Endodermal cell (in vitro differentiated cells): ENCODE measurements at places on chromosomes 5 and 9. TPM values are rescaled to one million over a fixed set of nuclear protein-coding genes. Genes with fewer than 3 reads are reported as not detected.

Gene C9orf57
- total RNA-seq, result not detected in 2 replicates

Gene PCDHA9
- 0.33 to 0.60 TPM (median 0.48 TPM) in 3 replicates for total RNA-seq

Gene SH3RF2
- 1.3 to 3.2 TPM (median 2.5 TPM) in 3 replicates for total RNA-seq

DNA sequence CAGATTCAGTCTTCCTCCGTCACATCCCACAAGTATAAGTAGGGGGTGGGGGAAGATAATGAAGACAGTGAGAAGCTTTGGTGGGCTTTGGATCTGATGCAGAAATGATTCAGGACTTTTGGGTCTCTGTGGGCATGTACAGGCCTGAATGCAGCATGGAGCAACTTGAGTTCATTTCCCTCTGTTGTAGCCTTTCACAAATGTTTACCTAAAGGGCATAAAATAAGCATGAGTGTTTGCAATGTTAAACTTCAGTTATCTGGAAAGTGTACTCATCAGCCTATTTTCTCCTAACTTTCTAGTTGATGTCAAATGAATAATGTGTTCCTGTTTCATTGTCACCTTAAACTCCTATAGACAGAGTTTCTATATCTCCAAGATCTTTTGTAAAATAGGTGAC is 39.3 kb downstream of the GARNL3 start:
- no peaks in the 10 kb centered on the region for H3K36me3 ChIP-seq
- H3K27ac ChIP-seq, result no peak overlapping the region
- H3K27me3 ChIP-seq, result no peaks in the 10 kb centered on the region
- no peaks in the 10 kb centered on the region for H3K4me1 ChIP-seq
- no peak overlapping the region for H3K4me3 ChIP-seq
- DNase-seq, result no peak

DNA sequence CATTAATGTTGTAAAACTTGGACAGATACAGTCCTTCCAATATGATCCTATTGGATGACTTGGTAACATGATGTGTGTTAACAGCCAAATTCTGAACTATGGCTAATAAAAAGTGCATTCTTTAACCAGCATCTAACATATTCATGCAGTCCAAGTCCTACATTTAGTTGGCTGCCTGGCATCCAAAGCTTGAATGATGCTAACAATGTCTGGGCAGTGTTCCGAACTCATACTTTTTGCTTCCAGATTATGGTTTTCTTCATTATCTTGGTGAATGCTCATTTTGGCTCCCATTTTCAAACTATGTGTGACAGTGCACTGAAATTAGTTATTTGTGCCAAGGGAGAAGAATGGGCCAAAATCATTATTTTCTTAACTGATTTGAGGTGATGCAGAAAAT is 2.8 kb downstream of the FAM174A start:
- peak overlapping the region; percentile 88 for H3K4me3 ChIP-seq
- H3K27ac ChIP-seq, result no peak overlapping the region
- no peaks in the 10 kb centered on the region for H3K36me3 ChIP-seq
- no peaks in the 10 kb centered on the region for H3K4me1 ChIP-seq

DNA sequence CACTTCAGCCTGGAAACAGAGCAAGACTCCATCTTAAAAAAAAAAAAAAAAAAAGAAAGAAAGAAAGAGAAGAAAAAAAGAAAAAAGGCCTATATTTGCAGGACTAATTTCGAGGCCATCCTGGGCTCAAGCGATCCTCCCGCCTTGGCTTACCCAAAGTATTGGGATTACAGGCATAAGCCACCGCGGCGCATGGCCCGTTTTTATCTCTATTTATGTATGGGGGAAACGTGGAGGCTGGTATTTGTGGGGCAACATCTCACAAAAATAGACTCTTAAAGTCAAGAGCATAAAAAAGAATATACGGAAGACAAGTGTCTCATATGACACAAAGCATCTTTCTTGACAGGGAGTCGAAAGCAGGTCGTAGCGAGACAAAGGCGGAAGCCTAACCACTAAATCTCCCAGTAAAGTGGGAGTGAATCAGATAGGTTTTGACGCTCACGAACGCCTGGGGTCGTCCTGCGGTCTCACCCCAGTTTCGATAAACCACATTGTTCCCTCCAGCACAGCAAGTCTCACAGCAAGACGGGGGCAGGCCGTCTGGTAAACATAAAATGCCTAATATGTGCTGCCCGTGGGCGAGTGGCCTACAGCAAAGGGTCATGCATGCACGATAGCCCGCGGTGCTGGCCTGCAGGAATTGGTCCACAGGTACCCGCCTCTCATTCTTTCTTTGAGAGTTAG is 1.8 kb upstream of the TRIM41 start:
- DNase-seq, result no peak
- H3K4me1 ChIP-seq, result peaks cover 2% of the 10 kb centered on the region
- no peak overlapping the region for H3K27ac ChIP-seq
- H3K36me3 ChIP-seq, result peaks cover 1% of the 10 kb centered on the region

GRCh38 chr9:88326936-88327335 is 61.3 kb upstream of the SPIN1 start:
- no peaks in the 10 kb centered on the region for H3K4me1 ChIP-seq
- H3K27me3 ChIP-seq, result no peaks in the 10 kb centered on the region
- DNase-seq, result no peak

DNA sequence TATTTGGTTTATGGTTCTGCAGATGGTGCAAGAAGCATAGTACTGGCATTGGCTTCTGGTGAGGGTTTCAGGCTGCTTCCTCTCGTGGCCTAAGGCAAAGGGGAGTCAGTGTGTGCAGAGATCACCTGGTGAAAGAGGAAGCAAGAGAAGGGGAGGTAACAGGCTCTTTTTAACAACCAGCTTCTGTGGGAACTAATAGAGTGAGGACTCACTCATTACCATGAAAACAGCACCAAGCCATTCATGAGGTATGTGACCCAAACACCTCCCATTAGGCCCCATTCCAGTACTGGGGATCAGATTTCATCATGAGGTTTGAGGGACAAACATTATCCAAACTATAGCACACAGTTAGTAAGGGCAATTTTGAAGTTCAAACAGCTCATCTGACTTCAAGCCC is 263.5 kb downstream of the TMEM38B start:
- H3K36me3 ChIP-seq, result no peaks in the 10 kb centered on the region
- H3K27ac ChIP-seq, result no peak overlapping the region
- H3K27me3 ChIP-seq, result no peaks in the 10 kb centered on the region
- no peak overlapping the region for H3K4me3 ChIP-seq
- H3K4me1 ChIP-seq, result no peaks in the 10 kb centered on the region

DNA sequence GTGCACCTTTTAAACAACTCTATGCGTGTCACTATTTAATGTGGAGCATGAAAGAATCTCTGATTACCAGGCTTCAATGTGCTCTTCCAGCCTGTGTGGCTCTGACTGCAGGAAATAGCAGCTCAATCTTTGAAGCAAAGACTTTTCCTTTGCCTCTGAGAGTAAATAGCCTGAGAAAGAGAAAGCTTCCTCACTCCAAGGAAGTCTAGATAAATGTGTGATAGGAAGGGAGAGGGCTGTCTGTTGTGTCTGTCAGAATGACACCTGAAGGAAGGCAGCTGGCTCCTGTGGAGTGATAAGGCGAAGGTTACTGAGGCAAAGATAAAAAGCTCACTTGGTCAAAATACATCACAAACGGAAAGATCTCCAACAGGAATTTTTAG is 205.3 kb upstream of the HAPLN1 start:
- H3K27ac ChIP-seq, result no peak overlapping the region
- H3K27me3 ChIP-seq, result peaks cover 38% of the 10 kb centered on the region
- peak; percentile 69 for DNase-seq
- peaks cover 6% of the 10 kb centered on the region for H3K4me1 ChIP-seq

- peaks cover 35% of the 10 kb centered on the region for H3K27me3 ChIP-seq
- no peak overlapping the region for H3K4me3 ChIP-seq
- no peak for DNase-seq
- no peaks in the 10 kb centered on the region for H3K36me3 ChIP-seq
- H3K27ac ChIP-seq, result no peak overlapping the region
- H3K4me1 ChIP-seq, result no peaks in the 10 kb centered on the region
These were observed 43.2 kb upstream of the ASTN2 start for GRCh38 chr9:117458066-117458465.

- DNase-seq, result no peak
- no peak overlapping the region for H3K27ac ChIP-seq
- H3K4me3 ChIP-seq, result no peak overlapping the region
These were observed 232.4 kb downstream of the ESM1 start for GRCh38 chr5:54753034-54753433.
